Activated CD4-positive, alpha-beta T cell treated with anti-CD3 and anti-CD28 coated beads for 36 hours (primary cell): ENCODE measurements at places on chromosomes 6 and 20.

DNA sequence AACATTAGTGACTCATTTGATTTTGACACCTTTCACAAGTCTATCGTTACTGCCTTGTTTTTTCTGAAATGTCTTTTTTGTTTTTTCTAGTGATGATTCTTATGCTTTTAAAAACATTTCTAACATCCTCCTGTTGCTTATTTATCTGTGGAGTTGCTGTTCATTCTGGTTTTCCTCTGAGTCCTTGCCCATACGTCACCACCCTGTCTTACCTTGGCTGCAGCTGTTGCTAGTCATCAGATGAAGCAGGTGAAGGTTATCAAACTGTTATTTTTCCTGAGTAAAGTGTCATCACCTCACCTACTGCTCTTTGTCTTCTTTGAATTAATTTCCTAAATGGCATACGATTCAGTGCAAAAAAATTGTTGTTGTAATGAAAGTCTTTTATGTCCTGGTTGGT lies 376.6 kb downstream of the GRIK2 start:
- no peak for DNase-seq

DNA sequence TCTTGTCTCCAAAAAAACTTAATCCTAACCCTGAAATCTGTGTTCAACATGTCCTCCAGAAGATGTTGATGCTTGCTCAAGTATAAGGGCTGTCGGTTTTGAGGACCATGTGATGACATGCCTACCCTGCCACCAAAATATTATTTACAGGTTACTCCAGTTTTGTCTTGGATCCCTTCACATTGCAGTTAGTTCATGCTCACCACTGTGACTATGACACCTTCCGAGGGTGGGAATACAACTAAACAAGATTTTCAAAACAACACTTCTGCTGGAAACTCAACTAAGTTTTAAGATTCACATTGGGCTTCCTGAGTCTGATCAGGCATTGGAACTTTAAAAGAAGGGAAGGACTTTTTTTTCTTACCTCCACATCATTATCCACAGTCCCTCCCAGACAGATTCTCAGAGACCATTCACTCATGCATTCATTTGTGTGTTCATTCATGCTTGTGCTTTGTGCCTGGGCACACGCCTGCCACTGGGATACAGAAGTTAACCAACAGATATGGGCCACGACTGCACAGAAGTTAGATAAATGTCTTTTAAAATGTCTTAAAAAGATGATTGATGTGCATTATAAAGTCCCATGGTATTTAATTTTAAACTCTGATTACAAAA lies 118.7 kb upstream of the GJE1 start:
- no peak for DNase-seq

DNA sequence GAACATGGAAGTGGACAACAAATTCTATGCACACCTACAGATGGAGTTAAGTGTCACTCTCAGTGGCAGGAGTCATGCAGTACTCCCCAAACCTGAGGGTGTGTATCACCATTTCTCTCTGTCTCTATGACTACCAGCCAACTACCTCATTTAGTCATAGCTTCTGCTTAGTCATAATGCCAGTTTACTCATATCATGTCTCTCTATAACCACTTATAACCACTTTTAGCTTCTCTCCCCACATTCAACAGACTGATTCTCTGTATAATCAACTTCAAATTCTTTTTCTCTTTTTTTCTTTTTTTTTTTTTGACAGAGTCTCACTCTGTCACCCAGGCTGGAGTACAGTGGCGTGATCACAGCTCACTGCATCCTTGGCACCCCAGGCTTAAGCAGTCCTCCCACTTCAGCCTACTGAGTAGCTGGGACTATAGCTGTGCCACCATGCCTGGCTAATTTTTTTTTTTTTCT lies 13.8 kb upstream of the GTF3C6 start:
- DNase-seq = peak; percentile 71

GRCh38 chr20:40687384-40688128 lies 1.5 kb downstream of the MAFB start:
- DNase-seq = peak; percentile 14

- no peak for DNase-seq
These were observed 231.1 kb downstream of the HDGFL1 start for GRCh38 chr6:22800451-22800850.

DNA sequence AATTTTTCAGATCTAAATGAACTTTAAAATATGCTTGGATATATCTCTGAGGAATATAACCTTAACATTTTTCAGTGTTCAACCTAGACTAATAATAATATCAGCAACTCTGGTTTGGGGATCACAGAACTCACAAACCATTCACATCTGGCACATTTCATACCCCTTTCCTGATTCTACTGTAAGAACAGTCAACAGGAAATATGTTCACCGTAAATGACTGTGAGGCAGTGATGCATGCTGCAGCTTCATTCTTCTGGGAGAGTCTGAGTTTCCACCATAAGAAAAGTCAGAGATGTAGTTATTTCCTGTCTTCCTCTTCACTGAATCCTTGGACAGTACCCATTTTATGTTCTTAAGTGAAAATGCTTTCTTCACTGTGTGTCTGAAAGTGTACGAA lies 134.2 kb upstream of the IFNGR1 start:
- no peak for DNase-seq

DNA sequence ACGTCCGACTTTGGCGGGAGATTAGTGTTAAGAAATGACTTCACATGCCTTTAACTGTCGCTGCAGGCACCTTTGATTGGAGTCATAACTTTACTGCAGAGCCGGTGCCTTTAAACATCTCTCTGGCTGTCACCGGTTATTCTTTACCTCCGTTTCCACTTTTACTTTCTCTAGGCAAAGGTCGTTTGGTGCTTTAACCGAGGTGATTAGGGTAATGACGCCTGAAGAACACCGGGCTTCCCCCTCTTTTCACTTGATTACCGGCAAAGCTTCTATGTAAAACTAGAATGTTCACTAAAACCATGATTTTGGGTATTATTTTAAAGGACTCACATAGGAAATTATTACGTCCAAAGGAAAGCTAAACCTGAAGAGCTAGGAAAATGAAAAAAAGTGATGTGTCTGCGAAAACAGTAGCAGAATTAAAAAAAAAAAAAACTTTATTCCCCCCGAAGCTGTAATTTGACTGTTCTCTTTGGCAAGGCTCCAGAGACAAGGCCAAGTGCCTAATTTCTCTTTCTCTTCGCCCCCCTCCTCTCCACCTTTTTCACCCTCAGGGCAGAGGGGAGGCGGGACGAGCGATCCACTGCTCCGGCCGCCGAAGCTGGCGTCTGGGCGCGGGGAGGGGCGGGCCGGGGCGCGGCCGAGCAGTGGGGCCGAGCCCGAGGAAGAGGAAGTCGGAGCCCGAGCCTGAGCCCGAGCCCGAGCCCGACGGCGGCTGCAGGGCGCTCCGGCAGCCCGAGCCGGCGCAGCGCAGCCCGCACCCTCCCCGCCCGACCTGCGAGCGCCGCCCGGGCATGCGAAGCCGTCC lies at the start of gene PLEKHG1:
Gene PLEKHG1 (plus strand): TSS at position 687 of the 811 bp plus-strand sequence. CDS start 133,797 bp downstream, outside the sequence.
- peak; percentile 83 for DNase-seq

DNA sequence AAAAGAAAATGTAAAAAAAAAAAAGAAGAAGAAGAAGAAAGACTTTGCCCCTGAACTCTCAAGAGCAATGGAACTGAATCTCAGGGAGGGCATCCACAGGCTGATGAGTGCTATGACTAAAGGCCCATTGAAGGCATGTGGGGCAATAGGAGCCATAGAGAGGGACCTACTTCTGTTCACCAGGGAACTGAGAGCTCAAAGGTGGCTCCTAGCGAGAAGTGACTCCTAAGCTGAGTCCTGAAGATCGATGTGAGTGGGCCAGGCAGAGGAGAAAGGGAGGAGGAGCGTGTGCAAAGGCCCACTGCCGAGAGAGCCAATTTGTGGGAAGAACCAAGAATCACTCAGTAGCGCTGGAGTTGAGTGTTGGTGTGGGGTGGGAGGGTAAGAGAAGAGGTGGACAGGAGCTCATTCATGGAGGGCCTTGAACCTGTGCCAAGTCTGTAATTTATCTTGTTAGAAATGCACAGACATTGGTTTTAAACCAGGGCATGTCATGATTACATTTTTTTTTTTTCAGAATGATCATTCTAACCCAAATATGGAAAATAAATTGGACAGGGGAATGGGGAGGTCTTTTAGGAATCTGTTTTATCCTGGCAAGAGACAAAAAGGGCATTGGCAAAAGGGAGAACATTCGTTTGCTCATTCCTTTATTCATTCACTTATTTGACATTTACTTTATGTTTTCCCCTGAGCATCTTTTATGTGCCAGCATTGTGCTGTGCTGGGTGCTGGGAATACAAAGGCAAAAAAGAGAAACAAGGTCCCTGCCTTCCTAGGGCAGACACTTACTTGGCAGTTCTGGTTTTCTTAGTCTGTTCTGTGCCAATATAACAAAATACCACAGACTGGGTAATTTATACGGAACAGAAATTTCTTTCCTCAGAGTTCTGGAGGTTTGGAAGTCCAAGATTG lies 67.4 kb upstream of the DSP start:
- no peak for DNase-seq

DNA sequence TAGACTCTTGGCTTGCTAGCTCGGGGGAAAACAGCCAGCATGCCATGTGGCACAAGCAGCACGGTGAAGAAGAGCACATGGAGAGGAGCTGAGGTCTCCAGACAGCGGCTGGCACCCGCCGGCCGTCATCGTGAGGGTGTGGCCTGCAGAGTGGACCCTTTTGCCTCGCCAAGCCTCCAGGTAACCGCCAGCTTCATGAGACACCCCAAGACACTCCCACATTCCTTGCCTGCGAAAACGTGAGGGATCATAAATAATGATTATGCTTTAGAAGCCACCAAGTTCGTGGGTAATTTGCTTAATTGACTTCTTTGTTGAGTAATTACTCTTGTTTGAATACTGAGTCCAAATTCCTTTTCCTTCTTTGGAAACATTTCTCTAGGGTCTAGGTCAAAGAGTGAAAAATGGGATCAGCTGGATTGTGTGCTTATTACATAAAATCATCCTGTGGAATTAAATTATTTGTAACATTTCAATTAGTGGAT lies 23.2 kb downstream of the FAM50B start:
- no peak for DNase-seq

- no peak for DNase-seq
These were observed 780.0 kb downstream of the BCKDHB start for GRCh38 chr6:80886475-80886874.

DNA sequence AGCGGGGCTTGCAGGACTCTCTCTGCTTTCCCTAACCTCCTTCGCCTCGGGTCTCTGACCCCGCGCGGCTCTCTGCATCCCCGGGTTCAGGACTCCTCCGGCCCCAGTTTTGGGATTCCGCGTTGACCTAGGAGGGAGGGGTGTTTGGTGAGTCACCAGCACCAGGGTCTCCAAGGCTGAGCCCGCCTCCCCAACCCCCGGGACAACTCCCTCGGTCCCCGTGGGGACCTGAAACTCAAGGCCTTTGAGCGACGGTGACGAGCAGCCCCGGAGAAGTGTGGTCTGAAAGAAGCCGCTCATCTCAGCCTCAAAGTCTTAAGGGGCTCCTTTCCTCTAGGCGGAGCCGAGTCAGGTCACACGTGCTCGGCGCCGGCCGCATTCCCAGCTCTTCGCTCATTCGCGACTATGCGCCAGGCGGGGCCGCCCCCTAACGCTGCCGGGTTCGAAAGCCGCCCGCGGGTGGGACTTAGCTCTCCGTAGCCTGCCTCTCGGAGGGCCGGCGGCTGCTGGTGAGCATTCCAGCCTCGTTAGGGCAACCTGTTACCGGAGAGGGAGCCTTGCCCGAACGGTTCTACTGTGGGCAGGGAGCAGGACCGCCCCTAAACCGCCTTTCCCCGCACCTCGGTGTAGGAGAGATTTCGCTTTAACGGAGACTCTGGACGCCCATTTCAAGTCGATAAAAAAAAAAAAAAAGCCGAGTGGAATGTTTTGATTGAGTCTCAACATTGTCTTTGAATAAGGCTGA lies 3.0 kb upstream of the PRDM13 start:
- peak; percentile 56 for DNase-seq

- DNase-seq = no peak
These were observed 84.7 kb upstream of the FBXL4 start for GRCh38 chr6:99032396-99032795.

DNA sequence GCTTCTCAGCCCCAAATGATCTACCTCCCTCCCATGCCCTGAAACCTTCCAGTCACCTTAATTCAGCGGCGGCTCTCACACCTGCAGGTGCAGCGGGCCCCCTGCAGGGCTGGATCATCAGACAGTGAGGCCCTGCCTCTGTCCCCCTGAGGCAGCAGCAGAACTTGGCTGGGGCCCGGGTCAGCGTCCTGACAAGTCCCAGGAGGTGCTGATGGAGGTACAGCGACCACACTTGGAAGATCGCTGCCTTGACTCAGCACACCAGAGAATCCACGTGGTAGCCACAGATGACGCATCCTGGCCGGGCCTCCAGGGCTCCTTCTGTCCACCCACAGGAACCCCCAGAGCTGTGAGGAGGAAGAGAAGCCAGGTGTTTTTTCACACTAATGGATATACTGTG lies 116.4 kb upstream of the THBS2 start:
- DNase-seq = no peak
